T-cell (primary cell): ENCODE measurements at places on chromosomes 13 and 19.

DNA sequence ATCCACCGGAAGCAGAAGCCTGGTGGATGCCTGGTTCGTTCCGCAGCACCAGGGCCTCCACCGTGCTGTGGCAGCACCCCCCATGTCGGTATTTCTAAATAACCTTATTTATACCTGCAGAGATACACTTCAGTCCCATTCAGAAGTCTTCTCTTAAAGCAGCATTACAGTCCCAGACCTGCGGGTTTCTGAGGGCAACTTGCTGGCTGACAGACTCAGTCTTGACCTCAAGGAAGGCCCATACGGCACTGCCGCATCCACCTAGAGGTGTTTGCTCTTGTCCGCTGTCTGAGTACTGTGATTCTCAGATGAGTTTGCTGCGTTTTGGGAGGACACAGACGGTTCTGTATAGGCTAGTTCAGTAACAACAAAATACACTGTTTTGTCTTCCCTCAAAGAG lies 16.9 kb upstream of the TEX29 start:
- DNase-seq: no peak

DNA sequence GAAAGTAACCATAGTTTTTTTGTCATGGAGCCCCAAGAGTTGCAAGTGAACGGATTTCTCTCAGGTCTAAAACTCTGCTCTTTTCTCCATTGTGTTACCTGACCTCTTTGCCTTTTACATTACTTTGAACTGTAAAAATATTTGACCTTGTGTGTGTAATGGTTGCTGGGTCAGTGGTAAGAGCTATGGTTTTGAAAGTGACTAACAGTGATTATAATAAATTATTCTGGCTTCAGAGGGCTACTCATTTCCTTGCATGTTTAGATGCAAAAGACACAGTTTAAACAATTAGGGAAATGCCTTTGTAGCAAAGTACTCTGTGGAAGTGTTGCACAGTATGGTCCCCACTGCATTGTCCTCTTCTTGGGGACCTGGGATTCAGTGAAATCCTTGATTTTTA lies 29.3 kb upstream of the PSG8 start:
- DNase-seq: no peak

- DNase-seq: no peak
Observed at GRCh38 chr13:24152292-24153214, 8.0 kb upstream of the SPATA13 start.

DNA sequence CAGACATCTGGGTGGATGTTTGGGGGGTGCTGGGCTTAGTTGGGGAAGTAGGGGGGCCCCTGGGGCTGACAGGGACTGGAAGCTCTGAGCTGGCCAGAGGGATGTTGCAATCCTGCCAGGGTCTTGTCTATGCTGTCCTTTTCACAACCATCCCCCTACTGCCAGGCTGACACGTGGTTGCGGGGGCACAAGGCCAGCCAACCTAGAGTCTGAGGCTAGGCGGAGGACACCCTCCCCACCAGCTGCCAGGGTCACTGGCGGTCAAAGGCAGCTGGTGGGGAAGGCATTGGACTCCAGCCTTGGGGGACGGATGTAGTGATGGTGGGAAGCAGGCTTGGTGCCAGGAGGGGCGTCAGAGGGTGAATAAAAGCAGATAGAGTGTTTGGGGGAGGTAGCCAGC lies 1.6 kb upstream of the APOC1 start:
- no peak for DNase-seq

GRCh38 chr13:87444135-87444534 lies 227.0 kb upstream of the SLITRK5 start:
- DNase-seq: no peak

GRCh38 chr13:50924025-50924424 lies 14.4 kb downstream of the RNASEH2B start:
- no peak for DNase-seq

GRCh38 chr19:49064768-49065611 lies at the start of gene NTF4:
TSS of gene NTF4 (minus strand) at chr19:49064818. CDS start at chr19:49061997, 2,821 bp downstream.
- no peak for DNase-seq

DNA sequence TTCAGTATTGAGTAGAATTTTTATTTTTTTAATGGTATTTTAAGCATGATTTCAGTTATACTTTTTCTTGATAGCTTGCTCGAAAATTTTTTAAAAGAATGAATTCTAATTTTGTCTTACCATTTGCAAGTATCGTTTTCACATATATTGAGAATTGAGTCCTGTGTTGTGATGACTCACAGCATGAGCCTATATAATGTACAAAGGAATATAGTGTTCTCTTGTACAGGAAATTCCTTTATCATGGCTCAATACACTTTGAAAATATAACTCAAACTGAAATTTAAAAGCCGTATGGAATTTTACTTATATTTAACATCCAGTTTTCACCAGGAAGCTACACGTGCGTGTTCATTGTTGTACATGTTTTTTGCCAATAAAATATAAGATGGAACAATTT lies 161.1 kb upstream of the TMTC4 start:
- DNase-seq: no peak

DNA sequence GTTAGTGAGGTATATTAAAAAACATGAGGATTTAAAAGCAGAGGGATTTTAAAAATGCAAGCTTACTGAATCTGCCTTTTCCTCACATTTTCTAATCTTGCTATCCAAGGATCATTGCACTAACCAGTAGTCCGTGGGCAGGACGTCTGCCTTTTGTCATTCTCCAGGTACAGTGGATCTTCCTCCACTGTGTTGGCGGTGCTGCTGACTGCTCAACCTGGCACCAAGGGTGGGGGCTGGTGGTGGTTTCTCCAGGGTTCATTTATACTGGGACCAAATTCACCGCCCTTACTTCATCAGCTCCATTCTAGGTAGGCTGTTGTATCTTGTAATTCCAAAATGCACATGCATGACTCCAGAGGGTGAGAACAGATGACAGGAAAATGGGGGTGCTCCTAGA lies 169.3 kb downstream of the STK24 start:
- DNase-seq: no peak

DNA sequence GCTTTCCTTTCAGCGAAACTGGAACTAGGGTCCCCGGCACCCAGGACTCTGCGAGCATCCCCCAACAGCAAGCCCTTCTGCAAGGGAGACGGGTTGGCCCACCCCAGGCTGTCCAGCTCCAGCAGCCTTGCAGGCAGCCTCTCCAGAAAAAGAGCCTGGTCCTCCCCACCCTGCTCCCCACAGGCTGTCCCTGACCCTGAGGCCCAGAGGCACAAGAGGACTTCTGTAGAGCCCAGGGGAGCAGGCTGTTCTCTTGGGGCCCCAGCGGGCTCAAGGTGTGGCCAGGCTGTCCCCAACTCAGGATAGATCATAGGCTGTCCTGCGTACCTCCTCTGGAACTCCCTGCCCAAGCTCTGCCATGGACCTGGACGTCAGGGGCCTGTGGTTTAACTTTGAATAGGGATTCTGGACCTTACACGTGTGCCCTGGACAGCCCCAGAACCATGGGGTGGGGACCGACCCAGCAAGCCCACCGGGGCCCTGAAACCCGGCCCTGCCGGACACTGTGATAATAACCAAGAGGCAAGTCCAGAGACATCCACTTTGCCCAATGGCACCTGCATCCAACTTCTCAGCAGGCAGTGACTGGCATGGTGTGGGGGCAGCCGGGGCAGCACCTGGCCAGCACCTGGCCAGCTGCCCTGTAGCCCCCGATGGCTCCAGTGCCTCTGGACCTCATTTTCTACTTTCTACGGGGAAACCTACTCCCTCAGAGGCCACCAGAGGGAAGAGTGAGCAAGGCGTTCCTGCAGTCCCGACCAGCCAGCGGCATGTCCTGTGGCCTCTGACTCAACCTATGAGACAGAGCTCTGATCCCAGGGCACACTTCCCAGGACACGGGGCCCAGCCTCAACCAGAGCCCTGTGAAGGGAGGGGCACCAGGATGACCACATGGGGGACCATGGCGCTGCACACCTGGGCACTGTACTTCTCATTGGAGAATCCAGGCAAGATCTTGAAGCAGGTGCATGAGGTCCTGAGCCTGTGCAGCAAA lies 50.9 kb upstream of the TPM4 start:
- no peak for DNase-seq

GRCh38 chr19:37507167-37507464 lies 377 bp downstream of the ZNF793 start:
- DNase-seq: no peak

DNA sequence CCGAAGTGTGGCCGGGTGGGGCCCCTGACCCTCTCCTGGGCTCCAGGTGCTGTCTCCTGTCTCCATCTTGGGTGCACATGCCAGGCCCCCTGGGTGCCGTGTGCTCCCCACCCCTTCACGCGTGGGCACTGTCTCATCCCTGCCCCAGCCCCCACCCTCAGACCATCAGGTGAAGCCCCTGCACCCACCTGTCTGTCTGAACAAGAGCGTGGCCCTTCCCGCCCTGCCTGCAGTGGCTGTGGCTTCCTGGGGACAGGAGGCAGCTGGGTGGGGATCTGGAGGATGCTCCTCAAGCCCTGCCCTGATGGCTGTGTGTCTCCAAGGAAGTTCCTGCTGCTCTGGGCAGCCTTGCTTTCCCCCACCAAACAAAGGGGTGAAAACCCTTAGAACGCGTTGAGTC lies 2.2 kb downstream of the PRR22 start:
- no peak for DNase-seq

- DNase-seq: no peak
Observed at GRCh38 chr13:63636316-63636993, 2220.8 kb upstream of the PCDH20 start.

GRCh38 chr19:49664171-49665035 lies 1.3 kb downstream of the IRF3 start:
- DNase-seq: peak; percentile 84

GRCh38 chr13:20826843-20827560 lies 53.2 kb upstream of the EEF1AKMT1 start:
- DNase-seq: no peak

DNA sequence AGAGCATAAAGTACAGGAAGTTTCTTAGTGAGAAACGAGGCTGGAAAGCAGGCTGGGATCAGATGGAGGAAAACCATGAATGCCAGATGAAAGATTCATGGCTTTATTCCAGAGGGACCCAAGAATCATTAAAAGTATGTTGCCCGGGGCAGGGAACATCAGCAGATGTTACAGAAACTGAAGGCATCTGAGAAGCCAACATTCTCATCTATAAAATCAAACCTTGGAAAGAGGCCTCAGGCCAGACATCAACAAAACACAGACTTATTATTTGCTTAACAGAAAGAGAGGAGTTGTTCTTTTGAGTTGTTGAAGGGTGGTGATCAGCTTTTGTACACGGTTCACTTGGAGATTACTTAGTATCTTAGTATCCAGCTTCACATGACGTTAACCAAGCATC lies 543.6 kb downstream of the RFC3 start:
- DNase-seq: no peak

DNA sequence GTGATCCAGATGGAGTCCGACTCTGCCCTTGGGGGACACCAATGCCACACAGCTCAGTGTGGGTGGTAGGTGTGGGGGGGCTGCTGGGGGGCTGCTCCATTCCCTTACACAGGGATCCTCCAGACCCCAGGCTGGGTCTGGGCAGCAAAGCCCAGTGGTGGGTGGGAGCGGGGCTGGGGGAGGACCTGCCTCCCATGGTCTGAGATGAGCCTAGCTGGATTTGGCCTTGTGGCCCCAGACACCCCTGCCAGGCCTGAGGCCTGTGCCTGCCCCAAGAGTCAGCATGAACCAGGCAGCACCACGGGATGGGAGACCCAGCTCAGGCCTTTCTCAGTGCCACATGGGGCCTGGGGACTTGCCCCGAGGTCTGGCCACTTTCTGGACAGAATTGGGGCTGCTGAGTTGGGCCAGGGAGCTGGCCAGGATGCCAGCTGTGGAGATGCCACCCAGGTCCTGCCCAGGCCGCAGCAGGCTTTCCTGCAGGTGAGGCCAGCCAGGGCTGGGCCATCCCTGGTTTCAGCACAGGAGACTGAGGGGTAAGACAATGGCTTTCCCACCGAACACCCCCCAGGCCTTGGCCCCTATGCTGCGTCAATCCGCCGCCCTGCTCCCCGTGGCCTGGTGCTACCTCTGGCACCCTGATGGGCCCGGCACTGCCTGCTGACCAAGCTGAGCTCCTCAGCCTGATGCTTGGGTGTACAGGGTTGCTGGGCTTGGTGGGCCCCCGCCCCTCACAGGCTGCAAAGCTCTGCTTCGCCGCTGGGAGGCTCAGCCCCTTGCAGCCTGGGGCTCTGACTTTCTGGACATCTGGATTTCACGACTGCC lies 24.2 kb downstream of the CEBPG start:
- no peak for DNase-seq

GRCh38 chr13:101415358-101416174 lies 742 bp downstream of the NALCN start:
- no peak for DNase-seq

GRCh38 chr19:41563854-41564514 lies 12.0 kb upstream of the CEACAM21 start:
- peak; percentile 43 for DNase-seq

- DNase-seq: no peak
Observed at GRCh38 chr13:46567671-46568070, 14.7 kb downstream of the LRCH1 start.

GRCh38 chr13:44573790-44574465 lies 2.2 kb downstream of the TSC22D1 start:
- DNase-seq: no peak

- DNase-seq: no peak
Observed at GRCh38 chr13:110664041-110664440, 41.9 kb downstream of the CARS2 start.

GRCh38 chr19:32202244-32202643 lies 143.2 kb upstream of the ZNF507 start:
- no peak for DNase-seq

DNA sequence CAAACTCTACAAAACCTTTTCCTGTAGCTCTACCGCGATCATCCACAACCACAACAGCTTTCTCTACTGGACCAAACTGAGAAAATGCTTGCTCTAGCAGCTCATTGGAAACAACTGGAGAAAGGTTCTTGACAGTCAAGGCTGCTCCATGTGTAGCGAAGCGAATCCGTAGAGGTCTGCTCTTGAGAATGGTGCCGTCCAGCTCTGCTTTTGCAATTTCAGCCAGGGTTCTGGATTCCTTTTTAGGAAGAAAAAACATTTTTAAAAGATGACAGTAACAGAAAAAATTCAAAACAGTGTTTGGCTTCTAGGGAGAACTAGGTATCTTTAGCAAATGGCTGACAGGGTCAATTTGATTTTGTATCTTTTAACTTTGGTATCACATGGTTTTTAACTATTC lies 10.4 kb downstream of the PSPC1 start:
- no peak for DNase-seq

DNA sequence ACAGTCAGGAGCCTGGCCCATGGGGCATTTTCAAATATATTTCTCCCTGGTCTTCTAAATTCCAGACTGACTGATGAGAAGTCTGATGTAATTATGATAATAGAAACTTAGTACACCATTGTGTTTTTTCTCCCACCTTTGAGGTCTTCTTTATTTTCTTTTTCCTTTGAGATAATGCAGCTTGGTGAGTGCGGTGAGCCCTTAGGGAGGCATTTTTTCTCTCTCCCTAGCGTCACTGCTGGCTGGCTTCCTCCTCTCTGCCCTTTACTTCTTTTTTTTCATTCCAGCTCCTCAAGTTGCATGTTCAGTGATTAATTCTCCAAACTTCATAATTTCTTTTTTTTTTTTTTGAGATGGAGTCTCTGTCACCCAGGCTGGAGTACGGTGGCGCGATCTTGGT lies 12.8 kb upstream of the CDC42EP5 start:
- no peak for DNase-seq

GRCh38 chr19:52901842-52902241 lies 4.4 kb upstream of the ZNF320 start:
- DNase-seq: no peak

- DNase-seq: no peak
Observed at GRCh38 chr19:17405250-17406045, at the start of gene BST2. TSS of gene BST2 (minus strand) at chr19:17405630. CDS start at chr19:17405575, 55 bp downstream.
